ENCODE measurements at places on chromosomes 7 and 10. TPM values are rescaled to one million over a fixed set of nuclear protein-coding genes. Genes with fewer than 3 reads are reported as not detected.

Gene SCART1
- total RNA-seq, result 3.7 TPM

Gene HOXA6
- total RNA-seq, result 0.09 TPM

Gene NODAL
- not detected for total RNA-seq

Gene SLC18A3
- not detected for total RNA-seq

Gene OR2A1
- total RNA-seq, result not detected

Gene C10orf71
- total RNA-seq, result not detected

Gene OR6V1
- total RNA-seq, result not detected

Gene EPC1
- 21.4 TPM for total RNA-seq

Gene MMD2
- not detected for total RNA-seq

Gene AKR1D1
- total RNA-seq, result not detected

Gene THNSL1
- 3.3 TPM for total RNA-seq

Gene CISD1
- 13.2 TPM for total RNA-seq

Gene CLDN3
- total RNA-seq, result not detected

Gene KCNMA1
- total RNA-seq, result 70.6 TPM

Gene PNLIPRP2
- not detected for total RNA-seq

Gene FAM25G
- not detected for total RNA-seq

Gene MYL10
- not detected for total RNA-seq

Gene ATG9B
- under 0.01 TPM for total RNA-seq

Gene GRM3
- not detected for total RNA-seq

Gene AKR1C8
- total RNA-seq, result not detected

Gene AZGP1
- not detected for total RNA-seq

Gene ASIC3
- total RNA-seq, result not detected

Gene TWIST1
- total RNA-seq, result 127 TPM

Gene EVX1
- total RNA-seq, result not detected

Gene TAC1
- total RNA-seq, result 0.16 TPM

Gene SEM1
- 202 TPM for total RNA-seq

Gene GHITM
- 153 TPM for total RNA-seq

Gene CYP3A4
- not detected for total RNA-seq

Gene GLI3
- total RNA-seq, result 4.9 TPM

Gene TEX36
- not detected for total RNA-seq

Measured in bronchial smooth muscle cell (primary cell).